ENCODE measurements at places on chromosomes 12 and 14. TPM values are rescaled to one million over a fixed set of nuclear protein-coding genes. Genes with fewer than 3 reads are reported as not detected.

SLCO1B3 gene
- not detected for total RNA-seq

KLRB1 gene
- not detected for total RNA-seq

PROX2 gene
- 0.87 TPM for total RNA-seq

RFX4 gene
- total RNA-seq = not detected

RGS6 gene
- 0.10 TPM for total RNA-seq

RERG gene
- total RNA-seq = not detected

PTPRB gene
- total RNA-seq = not detected

L2HGDH gene
- total RNA-seq = 21.6 TPM

TMEM121 gene
- 16.8 TPM for total RNA-seq

TCL1B gene
- total RNA-seq = not detected
